ENCODE measurements at places on chromosomes 3 and 15.

- no peak for DNase-seq
These were observed 271.8 kb upstream of the TPM1 start for GRCh38 chr15:62770752-62771151.

GRCh38 chr15:62769604-62770003 lies 272.9 kb upstream of the TPM1 start:
- DNase-seq = no peak

DNA sequence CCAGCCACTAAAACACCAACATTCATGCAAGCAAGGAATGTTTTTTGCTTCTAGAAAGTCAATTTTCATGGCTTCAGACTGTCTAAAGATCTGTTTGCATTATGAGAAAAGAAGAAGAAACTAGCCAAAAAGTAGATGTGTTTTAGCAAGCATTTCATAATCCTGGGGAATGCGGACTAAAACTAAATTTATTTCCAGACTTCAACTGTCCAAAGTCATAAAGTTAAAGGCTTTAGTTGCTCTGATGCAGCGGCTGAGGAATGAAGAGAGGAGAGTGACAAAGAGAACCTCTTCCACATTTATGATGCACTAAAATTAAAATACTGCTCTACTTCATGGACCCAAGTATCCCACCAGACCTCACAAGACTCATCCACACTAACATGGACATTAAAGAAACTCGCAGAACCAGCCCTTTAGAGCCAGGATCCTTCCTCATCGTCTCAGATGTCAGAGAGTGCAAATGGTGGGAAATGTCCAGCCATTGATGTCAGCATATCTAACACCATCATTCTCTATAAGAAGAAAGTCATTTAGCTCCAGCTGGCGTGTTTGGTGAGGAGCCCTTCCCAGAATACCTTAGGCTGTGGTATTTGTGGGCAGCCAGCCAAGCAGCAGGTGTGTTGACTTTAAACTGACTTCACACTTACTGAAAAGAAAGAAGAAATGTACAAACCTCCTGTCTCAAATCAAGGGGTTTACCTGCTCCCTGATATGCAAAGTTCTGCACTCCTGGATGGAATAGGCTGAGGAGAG lies 17.4 kb downstream of the FYCO1 start:
- no peak for DNase-seq

- DNase-seq = no peak
These were observed 291.3 kb upstream of the TRIM42 start for GRCh38 chr3:140386357-140387100.

GRCh38 chr15:47003568-47003967 lies 713.7 kb upstream of the SEMA6D start:
- DNase-seq = no peak

- DNase-seq = no peak
These were observed at the start of gene GP5 for GRCh38 chr3:194399166-194399565. GP5 (minus strand) TSS chr3:194399266; CDS start chr3:194398282, 984 bp downstream.

GRCh38 chr3:28645149-28645548 lies 296.5 kb upstream of the AZI2 start:
- no peak for DNase-seq

DNA sequence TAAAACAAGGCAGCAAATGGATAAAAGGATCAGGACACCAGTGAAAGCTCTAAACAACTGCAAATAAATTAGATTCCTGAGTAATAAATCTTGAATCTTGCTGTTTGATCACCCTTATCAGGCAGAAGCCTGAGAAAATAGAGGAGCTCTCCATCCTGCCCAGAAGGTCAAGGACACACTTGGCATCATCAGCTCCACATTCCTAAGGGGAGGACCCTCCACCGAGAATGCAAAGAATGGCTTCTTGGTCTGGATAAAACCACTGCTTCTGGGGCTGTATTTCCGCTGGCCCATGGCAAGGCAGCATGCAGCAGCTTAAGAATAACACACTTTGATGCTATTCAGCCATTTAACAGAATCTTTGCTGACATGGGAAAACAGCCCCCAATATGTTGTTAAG lies 108.9 kb upstream of the TSC22D2 start:
- peak; percentile 36 for DNase-seq

DNA sequence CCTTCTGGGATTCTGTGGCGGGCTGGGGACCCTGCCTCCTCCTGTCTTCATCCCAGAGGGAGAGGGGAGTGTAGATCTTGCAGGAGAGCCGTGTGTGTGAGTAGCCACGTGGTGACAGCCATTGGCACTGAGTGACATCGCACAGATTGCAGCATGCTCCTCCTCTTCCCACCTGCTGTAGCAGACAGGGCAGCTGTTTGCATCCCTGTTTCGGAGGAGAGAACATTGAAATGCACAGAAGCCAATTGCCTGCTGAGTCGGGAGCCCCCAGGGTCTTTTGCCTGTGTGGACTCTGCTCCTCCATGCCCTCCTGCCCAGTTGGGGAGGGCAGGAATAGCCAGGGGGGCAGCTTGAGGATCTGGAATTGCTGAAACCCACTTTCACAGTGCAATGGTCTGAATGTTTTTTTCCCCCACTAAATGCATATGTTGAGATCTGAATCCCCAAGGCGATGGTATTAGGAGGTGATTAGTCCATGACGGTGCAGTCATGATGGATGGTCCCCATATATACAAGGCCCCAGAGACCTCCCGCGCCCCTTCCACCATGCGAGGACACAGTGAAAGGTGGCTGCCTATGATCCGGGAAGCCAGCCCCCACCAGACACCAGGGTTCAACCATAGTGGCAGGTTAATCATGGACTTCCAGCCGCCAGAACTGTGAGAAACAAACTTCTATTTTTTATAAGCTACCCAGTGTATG lies 66.8 kb downstream of the CHRNA7 start:
- DNase-seq = peak; percentile 30

DNA sequence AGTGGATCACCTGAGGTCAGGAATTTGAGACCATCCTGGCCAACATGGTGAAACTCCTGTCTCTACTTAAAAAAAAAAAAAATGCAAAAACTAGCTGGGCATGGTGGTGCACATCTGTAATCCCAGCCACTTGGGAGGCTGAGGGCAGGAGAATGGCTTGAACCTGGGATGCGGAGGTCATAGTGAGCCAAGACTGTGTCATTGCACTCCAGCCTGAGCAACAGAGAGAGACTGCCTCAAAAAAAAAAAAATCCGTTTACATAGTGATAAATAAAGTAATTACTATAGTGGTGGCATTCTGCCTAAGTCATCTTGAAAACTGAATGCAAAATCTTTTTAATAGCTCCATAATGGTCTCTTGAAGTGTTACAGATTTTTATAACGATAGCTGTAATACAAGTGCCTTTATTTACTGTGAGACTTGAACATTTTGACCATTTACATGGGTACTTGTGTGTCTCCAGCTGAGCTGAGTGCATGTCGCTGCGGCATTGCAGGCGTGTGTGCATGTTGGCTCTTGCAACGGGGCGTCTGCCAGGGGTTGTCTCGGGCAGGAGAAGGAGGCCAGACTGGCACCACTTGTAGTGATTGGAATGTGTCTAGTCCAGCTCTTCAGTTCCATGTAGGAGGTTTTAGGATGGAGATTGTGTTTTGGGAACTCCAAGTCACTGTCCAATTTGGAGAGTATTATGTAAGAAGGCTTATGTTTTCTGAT lies 111.9 kb downstream of the IGF1R start:
- DNase-seq = no peak

GRCh38 chr3:32467333-32468070 lies 35.1 kb downstream of the CMTM6 start:
- peak; percentile 93 for DNase-seq

DNA sequence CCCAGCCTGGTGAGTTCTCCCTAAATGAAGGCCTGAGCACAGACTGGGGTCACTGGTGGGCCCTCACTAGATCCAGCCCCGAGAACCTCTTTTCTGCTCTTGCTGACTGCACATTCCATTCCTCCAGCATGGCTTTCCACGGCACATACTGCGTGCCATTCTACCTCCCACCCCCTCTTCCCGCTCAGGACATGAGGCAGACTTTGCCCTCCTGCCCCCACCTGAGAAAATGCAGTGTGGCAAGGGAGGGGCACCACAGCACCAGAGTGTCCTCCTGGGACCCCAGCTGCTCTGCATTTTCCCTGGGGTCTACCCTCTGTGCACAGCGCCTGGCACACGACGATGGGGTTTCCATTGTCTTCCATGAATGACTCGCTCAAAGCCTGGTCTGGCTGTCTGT lies 6.1 kb upstream of the SLCO2A1 start:
- no peak for DNase-seq

- no peak for DNase-seq
These were observed 51.5 kb downstream of the PDZRN3 start for GRCh38 chr3:73573204-73573603.

- DNase-seq = no peak
These were observed 48.6 kb downstream of the MCCC1 start for GRCh38 chr3:183050706-183051105.

- DNase-seq = no peak
These were observed 72.5 kb downstream of the VPS8 start for GRCh38 chr3:184884359-184885017.

DNA sequence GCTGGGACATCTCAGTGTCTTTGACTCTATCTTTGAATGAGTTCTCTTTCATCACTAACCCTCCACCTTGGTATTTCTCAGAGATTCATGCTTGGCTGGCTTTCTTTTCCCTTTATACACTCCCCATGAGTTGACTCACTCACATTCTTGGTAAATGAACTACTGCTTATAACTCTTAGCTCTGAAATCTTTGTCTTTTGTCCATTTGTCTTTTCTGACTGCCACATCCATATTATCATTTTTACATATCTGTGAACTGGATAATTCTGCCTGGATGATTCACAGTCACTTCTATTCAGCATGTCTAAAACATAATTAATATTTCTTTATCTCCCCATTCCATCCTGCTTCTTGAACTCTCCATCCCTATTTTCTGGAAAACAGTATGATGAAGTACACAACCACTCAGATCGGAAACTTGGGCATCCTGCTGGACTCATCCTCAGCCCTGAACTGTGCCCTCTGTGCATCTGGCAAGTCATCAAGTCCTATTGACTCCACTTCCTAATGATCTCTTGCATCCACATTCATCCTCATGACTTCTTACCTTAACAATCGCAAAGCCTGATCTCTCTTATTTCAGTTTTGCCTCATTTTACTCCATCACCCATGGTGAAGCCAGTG lies 66.9 kb downstream of the KCNAB1 start:
- DNase-seq = no peak

DNA sequence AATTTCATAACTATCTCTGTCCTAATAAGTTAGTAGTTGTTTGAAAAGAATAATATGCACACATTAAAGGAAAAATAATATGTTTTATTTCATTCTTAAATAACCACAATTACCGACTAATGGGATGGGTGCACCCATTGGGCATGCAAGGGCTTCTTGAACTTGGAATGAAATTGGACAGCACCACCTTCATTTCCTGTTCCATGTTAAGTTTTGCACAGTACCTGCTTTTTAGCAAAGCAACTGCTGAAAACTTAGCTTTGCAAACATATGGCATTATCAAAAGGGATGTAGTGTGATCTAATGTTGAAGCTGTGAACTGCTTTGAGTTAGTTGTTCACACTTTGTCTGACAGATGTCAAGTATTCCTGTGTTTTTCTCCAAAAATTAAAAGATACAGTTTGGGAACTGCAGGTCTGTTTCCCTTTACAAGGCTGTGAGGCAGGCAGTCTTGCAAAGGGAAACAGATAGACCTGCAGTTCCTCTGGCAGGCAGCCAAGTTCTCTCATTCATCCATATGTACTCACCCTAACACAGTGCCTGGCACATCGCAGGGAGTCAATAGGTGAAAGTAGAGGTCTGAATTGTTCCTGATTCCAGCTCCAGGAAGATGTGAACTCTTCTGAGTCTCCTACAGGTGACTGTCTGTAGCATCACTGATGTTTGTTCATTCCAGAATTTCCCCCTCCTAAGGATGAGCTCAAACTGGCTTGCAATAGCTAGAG lies 64.3 kb upstream of the GOLGA8B start:
- DNase-seq = no peak

GRCh38 chr3:1190569-1190968 lies 97.7 kb downstream of the CNTN6 start:
- no peak for DNase-seq

GRCh38 chr3:101817992-101818391 lies 31.3 kb upstream of the NFKBIZ start:
- no peak for DNase-seq

GRCh38 chr3:193773266-193774220 lies 180.5 kb downstream of the OPA1 start:
- DNase-seq = no peak

DNA sequence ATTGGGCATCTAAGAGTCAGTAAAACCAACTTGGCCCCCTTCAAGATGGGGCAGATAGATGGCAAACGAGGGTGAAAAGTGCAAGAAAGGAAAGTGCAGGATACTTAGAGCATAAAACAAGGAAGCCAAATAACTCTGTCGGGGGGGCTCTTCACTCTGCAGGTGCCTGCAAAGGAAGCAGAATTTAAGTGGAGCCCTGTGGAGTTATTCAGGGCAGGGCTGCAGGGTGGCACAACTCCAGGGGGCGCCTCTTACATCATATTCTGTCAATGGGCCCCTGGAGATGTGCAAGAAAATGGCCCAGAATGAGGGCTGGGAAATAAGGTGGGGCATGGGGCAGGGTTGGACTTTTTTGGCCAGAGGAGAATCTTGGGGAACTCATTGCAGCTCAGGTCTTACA lies 69.7 kb downstream of the CD47 start:
- no peak for DNase-seq

GRCh38 chr3:109098079-109098644 lies 19.8 kb downstream of the MORC1 start:
- peak; percentile 55 for DNase-seq

- DNase-seq = no peak
These were observed 30.5 kb downstream of the RNF13 start for GRCh38 chr3:149843502-149843901.

- DNase-seq = no peak
These were observed 911.4 kb downstream of the EPHA3 start for GRCh38 chr3:90018779-90019178.

- peak; percentile 55 for DNase-seq
These were observed 120.1 kb upstream of the UBE2E1 start for GRCh38 chr3:23685541-23686258.

GRCh38 chr3:71080517-71081083 lies 502.9 kb downstream of the FOXP1 start:
- no peak for DNase-seq

DNA sequence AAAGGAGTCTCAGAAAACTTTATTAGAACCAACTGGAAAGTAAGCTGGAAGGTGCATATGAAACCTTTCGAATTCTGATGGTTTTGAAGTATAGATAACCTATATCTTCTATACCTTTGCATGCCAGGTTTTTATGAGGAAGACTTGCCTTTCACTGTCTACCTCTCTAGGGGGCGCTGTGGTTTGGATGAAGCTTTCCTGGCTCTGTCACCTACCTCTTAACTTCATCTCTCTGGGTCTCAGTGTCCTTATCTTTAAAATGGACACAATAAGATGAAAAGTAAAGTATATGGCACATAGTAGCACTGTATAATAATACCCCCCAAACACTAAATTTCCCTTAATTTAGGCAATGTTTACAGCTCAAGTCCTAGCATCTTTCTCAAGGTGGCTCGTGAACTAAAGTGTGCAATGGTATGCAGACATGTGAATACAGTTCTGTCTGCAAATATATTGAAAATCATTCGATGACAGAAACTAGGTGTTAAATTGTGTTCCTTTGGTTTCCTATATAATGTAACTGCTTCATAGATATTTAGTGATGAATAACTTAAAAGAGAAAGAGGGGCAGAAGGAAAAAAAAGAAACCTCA lies 314.3 kb downstream of the CHST2 start:
- DNase-seq = peak; percentile 35
